Stimulated activated CD4-positive, alpha-beta T cell treated with anti-CD3 and anti-CD28 coated beads, Interleukin-15, amount 100 ng/mL, for 48 hours (primary cell): ENCODE measurements at places on chromosomes 7 and 10.

- DNase-seq, result no peak
Observed at GRCh38 chr10:97689559-97690020, 2.5 kb upstream of the AVPI1 start.

DNA sequence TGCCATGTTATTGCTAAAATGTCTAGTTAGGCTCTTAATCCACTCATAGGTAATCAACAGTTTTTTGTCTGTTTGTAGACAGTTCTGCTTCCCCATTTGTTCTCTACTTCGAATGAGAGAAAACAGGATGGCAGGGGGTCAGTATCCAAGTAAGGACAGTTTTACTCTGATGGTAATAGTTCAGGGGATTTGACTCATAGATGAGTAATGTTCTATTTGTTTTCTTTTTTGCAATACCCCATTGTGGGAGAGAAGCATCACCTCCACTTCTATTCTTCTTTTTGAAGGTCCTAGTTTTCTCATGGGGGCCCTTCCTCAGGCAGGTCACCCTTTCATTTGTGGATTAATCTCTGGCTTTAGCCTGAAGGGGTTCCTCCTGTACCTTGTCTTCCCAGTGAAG, 13.9 kb downstream of the PCLO start:
- no peak for DNase-seq

DNA sequence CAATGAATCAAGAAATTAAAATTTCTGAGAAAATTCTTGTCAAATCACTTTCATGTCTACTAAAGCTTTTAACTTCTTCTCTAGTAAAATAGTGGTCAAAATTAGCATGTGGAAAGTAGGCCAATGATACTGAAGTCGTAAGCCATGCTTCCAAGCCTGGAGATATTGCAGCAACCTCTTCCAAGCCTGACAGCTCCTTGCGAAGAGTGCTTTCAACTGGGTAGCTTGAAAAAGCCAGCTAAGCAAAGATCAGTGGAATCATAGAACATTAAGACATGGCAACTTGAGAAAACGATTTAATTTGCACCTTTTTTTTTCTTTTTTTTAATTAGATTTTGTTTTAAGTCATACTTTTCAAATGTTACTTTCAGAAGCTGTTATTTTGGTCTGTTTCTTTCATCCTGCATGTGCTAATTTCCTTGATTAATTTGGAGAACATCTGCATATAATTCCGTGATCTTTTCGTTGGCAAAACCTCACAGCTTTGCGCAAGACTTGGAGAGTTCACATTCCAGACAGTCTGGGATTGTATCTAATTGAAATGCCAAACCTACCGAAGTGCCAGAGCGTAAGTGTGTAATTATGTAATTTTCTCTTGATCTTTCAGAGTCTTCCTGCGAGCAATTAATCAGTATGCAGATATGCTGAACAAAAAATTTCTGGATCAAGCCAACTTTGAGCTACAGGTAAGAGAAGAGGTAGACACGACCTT, 142.2 kb upstream of the INSYN2A start:
- DNase-seq, result no peak

DNA sequence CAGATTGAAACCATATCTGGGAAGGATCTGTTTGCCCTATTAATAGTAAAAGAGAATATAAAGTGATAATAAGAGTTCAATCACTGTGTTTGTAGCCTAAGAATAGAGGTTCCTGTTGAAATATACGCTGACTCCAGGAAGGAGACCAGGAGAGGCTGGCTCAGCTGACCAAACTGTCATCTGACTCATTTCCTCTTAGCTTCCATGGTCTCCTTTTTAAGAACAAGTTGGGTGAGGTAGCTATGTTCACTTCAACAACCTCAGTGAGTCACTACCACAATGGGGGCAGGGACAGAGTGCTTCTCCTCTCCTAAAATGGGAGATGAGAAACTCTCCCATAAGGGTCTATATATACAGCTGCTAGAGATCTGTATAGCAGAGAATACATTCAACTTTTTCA, 543.3 kb downstream of the CALN1 start:
- no peak for DNase-seq
